ENCODE measurements at places on chromosomes 6 and 20. TPM values are rescaled to one million over a fixed set of nuclear protein-coding genes. Genes with fewer than 3 reads are reported as not detected.

FNDC11 gene
- 0.94 TPM for total RNA-seq

PPP1R16B gene
- 7.5 TPM for total RNA-seq

SRSF12 gene
- total RNA-seq: 2.0 TPM

TFAP2C gene
- total RNA-seq: 0.31 TPM

GCLC gene
- total RNA-seq: 34.9 TPM

HCK gene
- total RNA-seq: 24.0 TPM

C2 gene
- total RNA-seq: 25.0 TPM

DNA sequence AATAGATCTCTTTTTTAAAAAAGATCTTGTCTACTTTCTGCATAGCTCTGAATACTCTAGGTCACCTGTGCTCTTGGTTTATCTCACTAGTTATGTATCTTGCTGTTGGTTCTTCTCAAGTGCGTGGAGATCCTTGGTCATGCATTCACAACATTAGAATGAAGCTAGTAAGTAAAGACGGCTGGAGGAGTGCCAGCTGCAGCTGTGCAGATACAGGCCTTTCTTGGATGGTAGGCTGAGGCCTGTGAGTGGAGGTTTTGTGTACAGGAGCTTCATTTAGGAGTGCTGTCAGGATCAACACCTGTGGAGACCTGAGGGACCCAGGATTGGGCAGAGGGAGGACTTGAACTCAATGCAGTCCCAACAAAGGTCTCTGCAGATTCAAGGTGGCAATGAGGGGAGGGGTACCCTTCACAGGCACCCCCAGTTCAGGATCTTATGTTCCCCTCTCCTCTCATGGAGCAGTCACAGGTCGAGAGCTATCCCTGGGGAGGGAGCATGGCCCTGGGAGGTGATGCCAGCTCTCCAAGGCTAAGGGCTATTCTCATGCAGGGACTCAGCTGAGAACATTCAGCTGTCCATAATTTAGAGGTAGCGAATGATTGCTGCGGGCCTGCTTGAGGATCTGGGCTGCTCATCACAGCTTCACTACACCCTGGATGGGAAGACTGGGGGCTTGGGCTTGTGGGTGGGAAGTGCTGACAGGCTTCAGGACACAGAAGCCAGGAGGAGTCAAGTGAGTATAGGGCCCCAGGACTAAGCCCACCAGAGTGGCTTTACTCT, 98.9 kb upstream of the ENPP5 start:
- DNase-seq: no peak

DNA sequence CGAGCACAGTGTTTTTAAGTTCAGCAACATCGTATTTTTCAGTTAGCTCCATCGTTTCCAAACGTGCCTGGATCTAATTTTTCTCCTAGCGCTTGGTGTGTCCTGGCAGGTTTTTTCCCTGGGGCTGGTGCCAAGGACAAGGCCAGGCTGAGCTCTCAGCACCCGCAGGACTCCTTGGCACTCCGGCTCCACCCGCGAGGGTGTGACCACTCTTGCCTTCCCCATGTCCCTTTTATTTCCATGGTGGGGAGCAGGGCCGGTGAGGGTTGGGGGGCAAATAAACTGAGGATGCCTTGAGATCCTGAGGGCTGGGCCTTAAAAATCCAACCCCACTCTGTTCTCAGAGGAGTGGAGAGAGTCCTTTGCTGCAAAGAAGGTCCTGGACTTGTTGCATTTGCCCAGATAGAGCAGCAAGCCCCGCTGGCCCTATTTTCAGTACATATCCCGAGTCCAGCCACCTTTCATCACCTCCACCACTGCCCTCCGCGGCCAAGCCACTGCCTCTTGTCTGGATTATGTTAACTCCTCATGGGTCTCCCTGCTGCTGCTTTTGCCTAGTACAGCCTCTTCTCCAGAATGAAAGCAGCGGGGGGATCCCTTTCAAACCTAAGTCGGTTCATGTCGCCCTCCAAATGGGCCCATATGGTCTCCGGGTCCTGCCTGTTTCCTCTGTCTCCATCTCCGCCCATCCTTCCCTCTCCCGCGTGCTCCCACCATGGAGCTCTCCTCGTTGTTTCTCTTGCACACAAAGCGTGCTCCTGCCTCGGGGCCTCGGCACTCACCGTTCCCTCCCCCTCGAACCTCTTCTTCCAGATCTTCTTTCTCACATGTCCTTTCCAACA, 4.5 kb upstream of the RAB44 start:
- DNase-seq: no peak

DNA sequence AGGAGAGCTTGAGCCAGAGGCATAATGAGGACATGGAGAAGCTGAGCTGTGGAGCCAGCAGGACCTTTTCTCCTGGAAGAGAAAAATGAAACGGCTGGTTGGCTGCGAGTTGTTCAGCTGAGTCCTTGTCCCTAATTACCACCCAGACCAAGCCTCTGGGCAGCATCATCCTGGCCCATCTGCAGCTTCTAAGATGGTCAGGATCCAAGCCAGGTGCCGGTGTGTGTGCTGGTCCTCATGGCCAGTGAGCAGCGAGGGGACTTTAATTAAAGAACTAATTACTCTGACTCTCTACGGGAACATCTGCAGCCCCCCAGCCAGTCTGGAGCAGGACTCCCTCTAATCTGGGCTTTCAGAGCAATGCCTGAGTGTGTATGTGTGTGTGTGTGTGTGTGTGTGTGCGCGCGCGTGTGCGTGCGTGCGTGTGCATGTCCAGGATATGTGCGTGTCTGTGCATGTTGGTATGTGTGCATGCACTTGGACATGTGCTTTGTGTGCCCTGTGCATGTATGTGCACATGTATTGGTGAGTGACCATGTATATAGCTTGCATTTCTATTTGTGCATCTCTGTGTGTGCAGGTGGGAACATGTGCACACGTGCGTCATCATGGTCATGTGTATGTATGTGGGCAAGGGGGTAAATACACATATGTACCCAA, 173.9 kb downstream of the DHX35 start:
- no peak for DNase-seq

GRCh38 chr6:128131036-128131435, 230.2 kb upstream of the THEMIS start:
- DNase-seq: no peak

GRCh38 chr6:157403686-157404051, 22.7 kb downstream of the ZDHHC14 start:
- DNase-seq: no peak

DNA sequence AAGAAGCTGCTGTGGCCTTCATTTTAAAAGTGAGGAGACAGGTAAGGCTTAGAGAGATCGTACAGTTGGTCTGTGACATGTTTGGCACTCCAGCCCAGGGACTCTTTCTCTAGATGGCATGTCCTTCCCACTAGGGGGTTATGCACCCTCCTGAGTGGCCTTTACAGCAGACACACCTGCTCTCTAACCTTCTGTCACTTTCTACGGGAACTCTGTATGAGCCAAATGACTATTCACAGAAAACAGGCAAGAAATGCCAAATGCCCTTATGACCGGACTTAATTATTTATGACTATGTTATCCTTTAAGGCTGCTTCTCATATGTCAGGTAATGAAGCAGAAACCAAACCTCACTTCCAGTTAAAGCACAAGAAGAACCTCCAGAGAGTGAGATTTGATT, 91.2 kb downstream of the MAP3K5 start:
- DNase-seq: no peak

GRCh38 chr20:51837436-51837835, 35.1 kb upstream of the SALL4 start:
- no peak for DNase-seq

GRCh38 chr6:89353118-89353556, 615 bp upstream of the UBE2J1 start:
- no peak for DNase-seq

GRCh38 chr6:134289204-134289575, 28.7 kb downstream of the SGK1 start:
- DNase-seq: no peak

Measured in sciatic nerve (tissue), 2 donors.